Left lung (tissue), 14 donors: ENCODE measurements at places on chromosomes 1 and 21. TPM values are rescaled to one million over a fixed set of nuclear protein-coding genes. Genes with fewer than 3 reads are reported as not detected.

The PTAFR gene
- polyA plus RNA-seq, result 2.5 TPM

DNA sequence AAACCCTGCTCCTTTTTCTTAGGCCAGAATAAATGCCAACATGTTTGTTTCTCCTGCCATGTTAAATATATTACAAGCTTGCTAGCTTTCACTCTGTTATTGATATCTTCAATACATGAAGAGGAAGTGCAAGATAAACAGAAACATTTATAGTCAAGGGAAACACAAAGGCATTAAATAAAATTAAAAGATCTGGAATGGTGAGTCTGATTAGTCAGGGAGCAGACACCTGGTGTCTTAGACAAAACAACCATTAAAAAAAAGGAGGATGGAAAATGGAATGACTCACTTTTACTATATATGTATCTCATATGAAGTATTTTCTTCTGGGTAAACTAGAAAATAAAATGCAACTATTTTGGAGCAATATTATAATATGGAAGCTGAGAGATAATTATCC lies 123.3 kb downstream of the SMYD3 start:
- no peak for DNase-seq

- DNase-seq, result peak; percentile 72
Observed at GRCh38 chr1:48469616-48470480, 2.2 kb downstream of the SPATA6 start.

DNA sequence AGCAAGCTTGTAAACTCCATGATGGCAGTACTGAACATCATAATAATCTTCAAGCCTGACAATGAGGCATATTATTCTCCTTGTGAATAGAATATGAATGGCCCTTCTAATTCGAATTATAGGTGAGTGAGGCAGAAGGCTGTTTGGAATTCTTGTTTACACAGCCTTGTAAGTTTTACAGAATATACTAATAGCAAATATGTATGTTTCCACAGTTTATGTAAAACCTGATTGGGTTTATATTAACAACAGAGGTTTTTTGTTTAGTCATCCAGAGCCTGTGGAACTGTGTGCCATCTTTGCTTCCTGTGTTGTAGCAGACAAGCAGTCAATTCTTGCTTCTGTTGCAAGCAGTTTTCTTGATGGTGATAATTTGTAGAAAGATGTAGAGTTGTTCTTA lies 8.0 kb downstream of the OSBPL9 start:
- DNase-seq, result no peak
